ENCODE measurements at places on chromosomes 6 and 20.
A peak's percentile ranks its signal among the peaks of the same experiment; 100 is the strongest.

DNA sequence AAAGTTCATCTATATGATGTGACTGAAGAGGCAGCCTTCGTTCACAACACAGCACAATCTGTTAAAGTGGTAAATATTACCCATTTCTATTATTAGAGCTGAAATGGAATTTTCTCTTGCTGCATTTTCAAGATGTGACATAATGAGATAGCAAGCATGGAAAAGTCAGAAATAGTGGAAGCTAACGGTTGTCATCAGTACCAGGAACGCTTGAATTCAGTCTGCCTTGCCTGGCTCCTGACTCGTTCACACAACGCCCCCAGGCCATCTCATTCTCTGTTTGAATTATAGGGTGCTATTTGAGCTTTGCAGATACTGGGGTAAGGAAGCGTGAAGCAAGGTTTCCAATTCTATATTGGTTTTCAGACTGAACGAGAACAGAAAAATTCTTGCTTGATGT, 116.5 kb upstream of the MAP3K7 start:
- DNase-seq: no peak

GRCh38 chr6:47195011-47195650, 114.6 kb downstream of the TNFRSF21 start:
- DNase-seq: no peak

DNA sequence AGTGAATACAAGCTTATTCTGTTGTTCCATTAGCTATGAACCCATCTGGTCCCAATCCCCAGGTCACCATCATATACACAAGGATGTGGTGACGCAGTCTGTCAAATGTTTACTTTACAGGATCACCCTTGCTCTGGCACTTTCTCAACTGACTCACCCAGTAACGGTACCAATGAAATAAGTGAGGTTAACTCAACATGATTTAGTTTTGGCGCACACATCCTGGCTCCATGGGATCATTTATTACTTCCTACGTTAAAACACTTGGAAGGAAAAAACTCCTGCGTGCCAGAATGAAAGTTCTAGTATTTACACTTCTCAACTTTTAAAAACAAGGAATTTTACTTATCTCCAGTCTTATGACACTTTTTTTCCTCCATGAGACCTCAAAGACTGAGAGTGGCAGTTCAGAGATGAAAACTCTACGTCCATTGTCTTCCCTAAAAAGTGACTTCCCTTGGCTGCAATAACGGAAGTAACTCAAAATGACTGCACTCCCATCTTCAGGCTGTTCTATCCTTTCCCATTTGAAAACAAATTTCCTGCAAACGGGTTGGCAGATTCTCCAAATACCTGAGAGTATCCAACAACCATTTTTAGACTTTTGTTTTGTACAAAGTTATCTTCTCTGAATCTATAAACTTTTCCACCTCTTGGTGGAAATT, 15.9 kb downstream of the AGPAT4 start:
- DNase-seq: no peak

- no peak for DNase-seq
These were observed 97.6 kb downstream of the SLC22A23 start for GRCh38 chr6:3359101-3359752.

GRCh38 chr6:1892716-1893115, 283.0 kb downstream of the FOXC1 start:
- DNase-seq: no peak

- no peak for DNase-seq
These were observed 154.9 kb upstream of the CARMIL1 start for GRCh38 chr6:25124216-25124715.

GRCh38 chr20:5160882-5161281, 34.1 kb downstream of the CDS2 start:
- DNase-seq: no peak

DNA sequence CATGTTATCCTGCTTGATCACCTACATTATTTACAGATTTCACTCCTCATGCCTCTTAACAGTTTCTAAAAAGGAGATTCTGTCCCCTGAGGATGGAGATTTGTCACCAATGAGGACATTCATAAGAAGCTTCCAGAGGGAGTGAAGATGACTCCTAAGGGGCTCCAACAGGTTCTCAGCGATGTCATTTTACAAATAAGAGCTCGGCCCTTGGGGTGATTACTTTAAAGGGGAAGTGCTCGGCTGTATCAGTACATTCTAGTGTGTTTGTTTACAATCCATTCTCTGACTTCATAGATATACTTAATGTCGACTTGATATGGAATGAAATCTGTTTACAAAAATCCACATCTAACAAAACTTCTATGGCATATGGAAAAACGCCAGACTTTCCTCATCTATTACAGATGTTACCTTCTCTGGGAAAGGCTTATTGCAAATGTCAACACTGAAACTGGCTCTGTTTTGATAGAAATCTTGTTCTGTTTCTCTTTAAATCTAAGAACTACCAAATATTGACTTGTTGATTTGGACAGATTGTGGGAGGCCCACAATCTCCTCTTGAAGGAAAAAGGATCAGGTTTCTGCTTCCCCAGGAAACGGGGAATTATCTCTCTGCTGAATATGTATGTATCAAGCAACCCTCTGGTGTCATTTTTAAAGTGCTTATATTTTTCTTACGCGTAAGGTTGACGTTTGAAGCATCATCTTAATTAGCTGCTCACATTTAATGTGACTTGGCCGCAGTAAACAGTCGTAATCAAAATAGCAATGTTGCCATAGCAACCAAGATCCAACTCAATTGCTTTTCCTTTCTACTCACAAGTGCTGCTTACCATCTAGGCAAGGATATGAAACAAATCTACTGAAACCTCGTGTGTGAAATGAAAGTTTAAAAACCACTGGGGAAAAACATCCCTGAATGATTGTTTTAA, 95.7 kb downstream of the SHLD1 start:
- DNase-seq: no peak

GRCh38 chr20:63942250-63942951, 13.8 kb downstream of the UCKL1 start:
- peak; percentile 76 for DNase-seq

All from HEK293T (cell line).